CD14-positive monocyte (primary cell): ENCODE measurements at places on chromosomes 16 and 17.

DNA sequence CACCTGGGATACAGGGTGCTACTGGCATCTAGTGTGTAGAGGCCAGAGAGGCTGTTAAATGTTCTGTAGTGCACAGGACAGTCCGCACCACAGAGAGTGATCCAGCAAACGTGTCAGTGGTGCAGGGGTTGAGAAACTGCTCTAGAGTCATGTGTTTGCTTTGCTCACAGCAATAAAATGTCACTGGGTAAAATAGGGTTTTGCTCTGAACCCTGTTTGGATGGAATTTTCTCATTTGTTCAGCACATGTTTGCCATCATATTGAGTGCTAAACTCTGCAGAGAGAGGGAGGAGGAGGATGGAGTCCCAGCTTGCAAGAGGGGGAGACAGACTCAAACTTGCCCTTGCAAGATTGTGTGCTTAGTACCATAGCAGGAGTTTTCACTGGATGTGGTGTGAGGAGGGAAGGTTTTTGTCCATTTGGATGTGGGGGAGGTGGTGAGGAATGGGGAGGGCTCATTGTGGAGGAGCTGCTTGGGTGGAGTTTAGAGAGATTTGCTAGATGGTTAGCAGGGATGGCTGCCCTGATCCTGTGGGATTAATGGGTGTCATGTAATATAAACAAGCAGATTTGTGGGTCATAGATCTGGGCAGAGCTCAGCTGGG, 11.8 kb downstream of the PLCG2 start:
- DNase-seq = no peak

GRCh38 chr17:50430821-50431618, 5.0 kb downstream of the ACSF2 start:
- DNase-seq = no peak

- DNase-seq = peak; percentile 75
Measured at GRCh38 chr17:14672830-14673229, 371.9 kb downstream of the HS3ST3B1 start.

- DNase-seq = peak; percentile 41
Measured at GRCh38 chr16:83835586-83836566, 28.1 kb downstream of the HSBP1 start.

GRCh38 chr17:33523577-33523981, 230.5 kb upstream of the ASIC2 start:
- no peak for DNase-seq

- DNase-seq = no peak
Measured at GRCh38 chr16:19687279-19687678, 30.7 kb downstream of the KNOP1 start.

DNA sequence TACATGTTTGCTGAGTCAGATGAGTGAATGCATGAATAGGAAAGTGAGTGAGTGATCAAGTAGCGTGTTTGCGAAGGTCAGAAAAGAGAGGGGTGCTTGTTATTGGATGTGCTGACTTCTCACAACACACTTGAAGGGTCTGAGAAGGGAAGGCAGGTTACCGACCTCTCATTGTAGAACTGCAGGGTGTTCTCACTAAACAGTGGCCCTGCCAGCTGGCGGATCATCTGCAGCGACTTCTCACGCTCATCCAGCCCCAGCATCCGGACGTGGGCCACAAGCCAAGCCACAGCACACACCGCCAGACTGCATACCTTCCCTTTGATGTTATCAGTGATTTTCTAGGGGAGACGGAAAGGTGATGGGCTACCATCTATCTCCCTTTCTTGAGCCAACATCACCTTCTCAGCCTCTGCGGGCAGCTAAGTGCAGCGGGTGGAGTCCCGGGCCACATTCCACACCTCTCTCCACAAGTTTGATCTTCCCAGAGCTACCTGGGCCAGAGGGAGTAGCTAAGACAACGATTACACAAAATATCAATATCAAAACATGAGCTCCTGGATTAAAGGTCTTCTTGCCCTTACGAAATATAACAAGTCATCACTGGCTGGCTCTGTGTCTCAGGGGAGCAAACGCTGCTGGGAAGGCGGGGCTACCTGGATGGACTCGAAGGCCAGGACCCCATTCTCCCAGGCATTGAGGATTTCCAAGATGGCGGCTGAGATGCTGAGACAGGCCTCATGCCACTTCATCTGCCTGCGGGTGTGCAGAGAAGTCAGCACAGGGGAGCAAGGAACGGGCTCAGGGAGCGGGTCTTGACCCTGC, 11.0 kb downstream of the CSF3 start:
- DNase-seq = no peak

GRCh38 chr17:65389949-65390348, 171.5 kb downstream of the AXIN2 start:
- no peak for DNase-seq

DNA sequence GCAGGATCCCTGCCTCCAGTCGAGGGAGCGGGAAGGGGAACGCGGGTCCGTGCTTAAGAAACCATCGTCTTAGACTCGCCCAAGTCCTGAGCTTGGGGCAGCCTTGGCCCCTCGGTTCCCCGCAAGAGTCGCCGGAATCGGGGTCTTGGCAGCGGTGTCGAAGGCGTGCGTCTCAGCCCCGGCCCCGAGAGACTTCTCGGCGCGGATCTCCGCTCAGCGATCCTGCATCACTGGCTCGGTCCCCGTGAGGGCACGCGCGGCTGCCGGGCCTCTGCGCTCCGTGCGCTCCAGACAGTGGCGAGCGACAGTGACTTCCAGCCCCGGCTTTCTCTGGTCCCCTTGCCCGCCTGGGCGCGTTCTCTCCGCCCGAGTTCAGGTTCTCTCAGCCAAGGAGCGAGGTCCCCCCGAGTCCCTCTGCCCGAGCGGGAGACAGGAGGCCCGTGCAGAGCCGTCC, 380 bp downstream of the HS3ST3A1 start:
- DNase-seq = no peak

- DNase-seq = no peak
Measured at GRCh38 chr16:27452569-27453493, 50.9 kb downstream of the IL21R start.

- DNase-seq = peak; percentile 46
Measured at GRCh38 chr17:28384281-28385036, 13.0 kb downstream of the SARM1 start.

DNA sequence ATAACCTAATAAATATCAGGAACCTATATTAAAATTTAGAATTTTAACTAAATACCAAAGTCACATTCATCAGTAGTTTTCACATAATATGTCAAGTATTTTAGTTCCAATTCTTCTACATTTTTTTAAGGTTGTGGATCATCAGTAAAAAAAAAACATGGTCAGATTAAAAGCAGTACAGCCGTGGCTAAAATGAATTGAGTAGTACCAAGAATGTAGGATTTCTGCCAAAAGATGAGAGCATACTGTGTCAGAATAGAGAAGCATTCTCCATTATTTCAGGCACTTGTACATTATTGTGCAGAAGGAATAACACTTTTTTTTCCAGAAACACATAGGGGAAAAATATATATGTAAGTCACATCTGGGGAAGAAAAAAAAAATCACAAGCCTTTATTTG, 1176.1 kb downstream of the CDH11 start:
- no peak for DNase-seq

- DNase-seq = no peak
Measured at GRCh38 chr16:54939510-54940278, 9.0 kb downstream of the IRX5 start.

GRCh38 chr17:69961501-69962145, 113.4 kb upstream of the KCNJ16 start:
- DNase-seq = no peak

- no peak for DNase-seq
Measured at GRCh38 chr17:78715000-78715771, 66.9 kb downstream of the CYTH1 start.

- no peak for DNase-seq
Measured at GRCh38 chr17:43713494-43714162, 45.0 kb downstream of the SOST start.

- no peak for DNase-seq
Measured at GRCh38 chr16:85129876-85130704, 17.8 kb upstream of the CIBAR2 start.

- no peak for DNase-seq
Measured at GRCh38 chr16:87919681-87919994, 16.7 kb downstream of the CA5A start.
